Dermis microvascular lymphatic vessel endothelial cell (primary cell): ENCODE measurements at places on chromosomes 2 and 18. TPM values are rescaled to one million over a fixed set of nuclear protein-coding genes. Genes with fewer than 3 reads are reported as not detected.

Gene KIDINS220
- 39.7 and 48.9 TPM in 2 replicates for total RNA-seq

Gene RNF152
- 83.6 and 125 TPM in 2 replicates for total RNA-seq

Gene CRYBA2
- total RNA-seq: not detected in 2 replicates

Gene MAT2A
- 89.1 and 116 TPM in 2 replicates for total RNA-seq
